ENCODE measurements at places on chromosomes 6 and 20. TPM values are rescaled to one million over a fixed set of nuclear protein-coding genes. Genes with fewer than 3 reads are reported as not detected.

- no peaks in the 10 kb centered on the region for H3K27me3 ChIP-seq
- H3K4me3 ChIP-seq: no peak overlapping the region
- no peak for DNase-seq
- no peak overlapping the region for H3K27ac ChIP-seq
These were observed 272.6 kb downstream of the TMEM242 start for GRCh38 chr6:157050537-157051265.

DNA sequence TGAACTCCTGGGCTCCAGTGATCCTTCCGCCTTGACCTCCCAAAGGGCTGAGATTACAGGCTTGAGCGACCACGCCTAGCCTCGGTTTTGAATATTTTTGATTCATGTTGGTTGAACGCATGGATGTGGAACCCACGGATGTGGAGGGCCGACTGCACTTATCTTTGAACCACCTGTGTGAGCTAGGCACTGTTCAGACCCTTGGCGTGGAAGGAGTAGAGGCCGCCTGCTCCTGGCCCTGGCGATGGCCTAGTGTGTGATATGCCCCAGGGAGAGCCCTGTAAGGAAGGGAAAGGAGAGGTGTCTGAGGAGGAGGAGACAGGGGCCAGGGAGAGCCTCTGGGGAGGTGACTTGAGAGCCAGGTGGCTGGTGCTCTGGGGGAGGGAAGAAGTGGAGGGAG, 64.3 kb downstream of the BCAS4 start:
- H3K27me3 ChIP-seq: no peaks in the 10 kb centered on the region
- H3K36me3 ChIP-seq: no peaks in the 10 kb centered on the region
- H3K4me1 ChIP-seq: peaks cover 31% of the 10 kb centered on the region
- H3K27ac ChIP-seq: no peak overlapping the region

GRCh38 chr6:158459726-158460125, 100.2 kb upstream of the TMEM181 start:
- H3K4me3 ChIP-seq: no peak overlapping the region
- no peak overlapping the region for H3K27ac ChIP-seq
- H3K36me3 ChIP-seq: peaks cover 12% of the 10 kb centered on the region
- no peaks in the 10 kb centered on the region for H3K27me3 ChIP-seq
- no peak for DNase-seq

GRCh38 chr6:70113171-70113570, 189.7 kb downstream of the COL9A1 start:
- H3K27me3 ChIP-seq: no peaks in the 10 kb centered on the region
- no peaks in the 10 kb centered on the region for H3K4me1 ChIP-seq
- no peak overlapping the region for H3K4me3 ChIP-seq
- DNase-seq: no peak
- H3K36me3 ChIP-seq: no peaks in the 10 kb centered on the region
- no peak overlapping the region for H3K27ac ChIP-seq

DNA sequence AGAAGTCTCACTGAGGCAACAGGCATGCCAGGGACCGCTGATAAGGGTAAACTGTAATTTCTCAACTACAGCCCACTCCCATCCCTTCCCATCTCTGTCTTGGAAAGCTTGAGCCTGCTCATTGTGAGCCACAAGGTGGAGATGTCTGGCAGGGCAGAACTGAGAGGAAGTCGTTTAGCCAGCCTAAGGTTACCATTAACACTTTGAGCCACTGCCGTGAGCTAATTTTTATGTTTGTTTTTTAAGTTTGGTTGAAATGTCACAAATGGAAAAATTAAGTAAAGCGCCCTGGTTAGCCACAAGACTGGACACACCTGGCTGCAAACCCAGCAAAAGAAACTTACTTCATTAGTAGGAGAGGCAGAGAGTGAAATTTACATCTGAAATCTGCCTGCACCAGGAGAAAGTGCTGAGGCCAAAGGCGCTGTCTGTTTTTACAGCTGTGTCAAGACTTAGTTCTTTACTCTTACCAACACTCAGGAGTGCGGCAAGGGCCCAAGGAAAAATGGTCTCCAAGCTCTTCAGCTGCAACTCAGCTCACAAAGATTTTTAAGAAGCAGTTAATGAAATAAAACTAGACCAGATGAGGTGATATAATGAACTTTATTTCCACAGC, 50.0 kb upstream of the FAM83C start:
- DNase-seq: no peak
- peaks cover 38% of the 10 kb centered on the region for H3K36me3 ChIP-seq
- no peak overlapping the region for H3K4me3 ChIP-seq
- peaks cover 14% of the 10 kb centered on the region for H3K4me1 ChIP-seq
- no peak overlapping the region for H3K27ac ChIP-seq

DNA sequence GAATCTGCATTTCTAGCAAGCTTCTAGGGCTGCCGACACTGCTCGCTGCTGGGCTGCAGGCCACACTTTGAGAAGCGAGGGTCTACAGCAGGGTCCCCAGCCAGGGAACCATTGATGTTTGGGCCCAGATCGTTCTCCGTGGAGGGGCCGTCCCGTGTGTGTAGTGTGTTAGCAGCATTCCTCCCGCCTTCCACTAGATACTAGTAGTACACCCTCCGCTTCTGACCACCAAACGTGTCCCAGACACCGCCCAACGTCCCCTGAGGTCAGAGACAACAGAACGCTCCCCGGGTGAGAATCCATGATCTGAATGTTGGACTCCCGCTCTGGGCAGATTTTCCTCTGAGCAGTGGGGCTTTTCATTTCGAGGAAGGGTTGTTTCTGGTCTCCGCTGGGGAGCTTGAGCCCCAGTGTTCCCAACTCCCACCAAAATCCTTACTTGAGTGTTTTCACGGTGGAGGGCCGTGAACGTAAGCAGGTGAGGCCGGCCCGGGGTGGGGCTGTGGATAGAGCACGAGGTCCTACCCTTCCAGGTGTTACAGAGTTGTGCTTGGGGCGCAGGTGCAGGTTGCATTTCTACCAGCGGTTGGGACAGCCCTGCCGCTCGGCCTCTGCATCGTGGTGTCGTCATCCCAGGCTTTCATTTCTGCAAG, 124.6 kb downstream of the SYCP2 start:
- H3K27ac ChIP-seq: no peak overlapping the region
- no peak overlapping the region for H3K4me3 ChIP-seq
- DNase-seq: no peak
- peaks cover 9% of the 10 kb centered on the region for H3K27me3 ChIP-seq
- H3K4me1 ChIP-seq: no peaks in the 10 kb centered on the region

GRCh38 chr6:163661272-163661671, 246.8 kb downstream of the QKI start:
- H3K4me1 ChIP-seq: no peaks in the 10 kb centered on the region
- H3K27me3 ChIP-seq: no peaks in the 10 kb centered on the region
- DNase-seq: no peak
- no peak overlapping the region for H3K4me3 ChIP-seq
- H3K27ac ChIP-seq: no peak overlapping the region
- no peaks in the 10 kb centered on the region for H3K36me3 ChIP-seq

Gene WFDC2
- not detected for total RNA-seq

DNA sequence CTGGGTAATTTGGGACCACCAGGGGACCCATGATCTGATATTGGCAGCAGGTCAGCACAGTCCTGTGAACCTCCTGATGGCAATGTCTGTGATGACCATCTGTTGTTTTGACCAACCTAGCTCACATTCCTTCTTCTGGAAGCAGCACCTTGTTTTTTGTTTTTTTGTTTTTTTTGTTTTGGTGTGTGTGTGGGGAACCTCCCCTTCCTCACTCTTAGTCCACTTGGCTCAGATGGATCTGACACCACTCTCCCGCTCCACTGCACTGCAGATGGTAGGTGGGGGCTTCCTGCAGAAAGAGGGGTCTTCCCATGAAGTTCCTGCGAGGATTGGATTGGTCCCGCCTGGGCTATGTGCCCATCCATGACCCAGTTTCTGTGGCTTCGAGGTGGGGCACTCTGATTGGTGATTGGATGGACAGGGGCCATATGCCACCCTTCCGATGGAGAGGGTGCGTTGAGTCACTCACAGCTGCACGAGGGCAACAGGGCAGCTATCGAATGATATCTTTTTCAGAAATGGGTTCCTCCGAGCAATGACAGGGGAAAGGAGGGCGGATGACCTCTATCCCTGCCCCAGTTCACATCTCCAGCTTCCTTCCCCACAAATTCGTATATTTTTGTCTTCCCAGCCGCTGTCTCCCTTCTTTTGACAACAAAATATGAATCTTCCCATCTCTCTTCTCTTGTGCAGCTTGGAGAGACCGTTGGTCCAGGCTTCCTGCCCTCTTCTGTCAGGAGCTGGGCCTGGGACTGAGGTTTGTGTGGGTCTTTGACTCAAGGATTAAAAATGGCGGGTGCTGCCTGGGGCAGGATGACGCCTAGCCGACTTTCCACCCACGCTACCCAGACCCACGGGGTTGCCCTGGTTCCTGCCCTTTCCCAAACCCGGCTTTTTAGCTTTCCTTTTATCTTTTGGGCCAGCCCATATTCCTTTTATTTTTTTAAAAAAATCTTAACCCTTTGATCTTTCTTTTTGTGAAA, 132.1 kb upstream of the KCNG1 start:
- DNase-seq: no peak
- no peaks in the 10 kb centered on the region for H3K4me1 ChIP-seq
- no peaks in the 10 kb centered on the region for H3K36me3 ChIP-seq
- H3K27me3 ChIP-seq: peaks cover 3% of the 10 kb centered on the region
- no peak overlapping the region for H3K4me3 ChIP-seq
- H3K27ac ChIP-seq: no peak overlapping the region

DNA sequence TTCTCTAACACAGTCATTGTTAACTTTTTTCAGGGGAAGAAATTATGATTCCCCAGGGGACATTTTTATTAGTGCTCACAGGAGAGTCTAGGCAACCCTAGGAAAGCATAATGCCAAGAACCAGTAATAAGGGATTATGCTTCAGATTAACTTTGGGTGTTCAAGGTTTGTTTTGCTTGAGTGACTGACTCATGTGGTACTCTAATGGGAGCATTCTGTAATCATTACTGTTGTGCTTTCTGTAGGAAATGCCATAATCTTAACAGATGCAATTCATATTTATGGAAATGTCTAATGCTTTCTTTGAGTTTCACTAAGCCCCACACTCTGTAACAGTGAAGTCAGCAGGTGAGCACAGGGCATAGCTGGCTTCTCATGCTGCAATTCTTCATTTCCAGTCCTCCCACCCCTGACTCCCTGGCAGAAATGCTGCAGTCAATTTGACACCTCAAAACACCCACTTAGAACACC, 263.4 kb upstream of the MAN1A1 start:
- no peaks in the 10 kb centered on the region for H3K4me1 ChIP-seq
- DNase-seq: no peak
- no peaks in the 10 kb centered on the region for H3K27me3 ChIP-seq
- no peaks in the 10 kb centered on the region for H3K36me3 ChIP-seq
- no peak overlapping the region for H3K27ac ChIP-seq

Gene VSTM2L
- not detected for total RNA-seq

Data from HepG2 (cell line).